ENCODE measurements at places on chromosomes 7 and 10. TPM values are rescaled to one million over a fixed set of nuclear protein-coding genes. Genes with fewer than 3 reads are reported as not detected.

The TM9SF3 gene
- 134 TPM for total RNA-seq

The EPHA1 gene
- total RNA-seq, result 53.9 TPM

The SNX10 gene
- total RNA-seq, result 1.0 TPM

The ZNF239 gene
- total RNA-seq, result 4.2 TPM

The LRRC17 gene
- total RNA-seq, result 0.28 TPM

The CALN1 gene
- not detected for total RNA-seq

The TMED4 gene
- total RNA-seq, result 79.9 TPM

The GPR85 gene
- total RNA-seq, result 3.6 TPM

The C7orf57 gene
- total RNA-seq, result 0.21 TPM

The TUBAL3 gene
- total RNA-seq, result 0.36 TPM

The SAP25 gene
- not detected for total RNA-seq

The ITIH5 gene
- 0.07 TPM for total RNA-seq

The ACTL6B gene
- not detected for total RNA-seq

The SLC13A1 gene
- total RNA-seq, result not detected

The IKZF1 gene
- not detected for total RNA-seq

The FLNC gene
- total RNA-seq, result 1.0 TPM

The LEP gene
- 0.28 TPM for total RNA-seq

The HOXA10 gene
- total RNA-seq, result not detected

The NPC1L1 gene
- under 0.01 TPM for total RNA-seq

The HPSE2 gene
- total RNA-seq, result not detected

The NPS gene
- not detected for total RNA-seq

The SPDYE1 gene
- not detected for total RNA-seq

The CDK13 gene
- 74.5 TPM for total RNA-seq

The KBTBD2 gene
- 55.0 TPM for total RNA-seq

The LRRC4 gene
- 1.4 TPM for total RNA-seq
